Brain pericyte (primary cell): ENCODE measurements at places on chromosomes 4 and X.

- no peak for DNase-seq
Measured at GRCh38 chrX:10549280-10549679, 71.1 kb downstream of the MID1 start.

GRCh38 chr4:104493081-104493831 lies 1.4 kb downstream of the CXXC4 start:
- no peak for DNase-seq

DNA sequence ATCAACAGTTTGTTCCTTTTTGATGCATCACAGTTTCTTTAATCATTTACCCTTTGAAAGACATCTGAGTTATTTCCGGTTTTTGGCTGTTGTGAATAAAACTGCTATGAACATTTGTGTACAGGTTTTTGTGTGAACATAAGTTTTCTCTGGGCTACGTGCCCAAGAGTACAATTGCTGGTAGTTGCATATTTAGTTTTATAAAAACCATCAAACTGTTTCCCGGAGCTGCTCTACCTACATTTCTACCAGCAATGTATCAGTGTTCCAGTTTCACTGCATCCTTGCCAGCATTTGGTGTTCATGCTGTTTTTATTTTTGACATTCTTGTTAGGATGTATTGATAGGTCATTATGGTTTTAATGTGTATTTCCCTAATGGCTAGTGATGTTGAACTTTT lies 17.3 kb downstream of the KDM6A start:
- DNase-seq, result no peak

GRCh38 chrX:140509468-140510305 lies 4.8 kb upstream of the SOX3 start:
- DNase-seq, result no peak

GRCh38 chr4:4461850-4462249 lies 74.9 kb downstream of the NSG1 start:
- no peak for DNase-seq
